Left renal cortex interstitium (tissue), 4 donors: ENCODE measurements at places on chromosomes 1 and 21. TPM values are rescaled to one million over a fixed set of nuclear protein-coding genes. Genes with fewer than 3 reads are reported as not detected.

DNA sequence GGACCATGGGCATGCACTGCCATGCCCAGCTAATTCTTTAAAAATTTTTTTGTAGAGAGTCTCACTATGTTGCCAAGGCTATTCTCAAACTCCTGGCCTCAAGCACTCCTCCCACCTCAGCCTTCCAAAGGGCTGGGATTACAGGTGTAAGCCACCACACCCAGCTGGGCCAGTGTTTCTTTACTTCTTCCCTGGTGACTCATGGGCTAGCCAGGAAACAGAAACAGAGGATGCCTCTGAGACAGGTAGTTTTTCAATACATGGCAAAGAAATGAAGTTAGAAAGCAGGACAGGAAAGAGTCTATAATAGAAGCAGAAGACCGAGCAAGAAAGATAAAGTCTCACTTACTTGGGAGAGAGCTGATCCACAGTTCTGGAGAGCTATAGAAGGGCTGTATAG is 7.6 kb upstream of the C1orf74 start:
- DNase-seq = no peak

The HMCN1 gene
- 52.5 TPM for polyA plus RNA-seq

- DNase-seq = no peak
Observed at GRCh38 chr1:14263225-14263624, 335.3 kb upstream of the KAZN start.

DNA sequence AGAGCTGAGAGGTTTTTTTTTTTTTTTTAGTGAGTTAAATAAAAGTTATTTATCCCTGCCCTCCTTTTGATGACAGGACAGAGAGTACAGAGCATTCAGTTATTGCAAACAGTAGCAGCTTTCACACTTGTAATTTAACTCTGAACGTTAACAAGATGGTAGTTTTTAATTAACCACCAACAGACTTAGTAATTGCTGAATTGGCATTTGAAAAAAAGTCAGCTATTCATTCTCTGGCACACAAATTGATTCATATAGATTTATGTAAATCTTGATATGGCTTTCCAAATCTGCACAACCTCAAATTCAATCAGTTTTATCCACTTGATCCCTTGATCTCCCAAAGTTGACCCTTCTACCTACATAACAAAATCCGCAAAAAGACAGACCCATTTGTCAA is 918 bp downstream of the LEMD1 start:
- DNase-seq = no peak

GRCh38 chr1:23163395-23163794 is 5.3 kb downstream of the LUZP1 start:
- no peak for DNase-seq

DNA sequence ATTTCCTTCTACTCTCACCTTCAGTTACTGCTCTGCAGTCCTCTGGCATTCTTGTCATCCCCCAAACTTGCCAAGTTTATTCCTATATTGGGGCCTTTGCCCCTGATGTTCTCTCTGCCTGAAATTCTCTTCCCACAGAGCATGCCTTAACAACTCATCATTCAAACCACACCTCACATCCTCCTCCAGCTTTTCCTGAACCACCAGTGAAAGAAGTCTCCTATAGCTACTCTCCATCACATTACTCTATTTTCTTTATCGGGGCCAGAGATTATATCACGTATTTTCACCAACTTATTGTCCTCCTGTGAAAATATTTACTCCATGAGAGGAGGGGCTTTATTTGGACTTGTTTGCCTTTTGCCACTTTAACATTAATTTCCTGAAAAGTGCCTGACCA is 32.1 kb downstream of the EXTL2 start:
- no peak for DNase-seq

GRCh38 chr1:235075777-235076308 is 52.8 kb downstream of the TOMM20 start:
- DNase-seq = no peak

GRCh38 chr21:45938811-45939520 is 42.6 kb upstream of the COL6A1 start:
- DNase-seq = no peak

GRCh38 chr1:220604926-220605325 is 77.0 kb downstream of the MARK1 start:
- DNase-seq = no peak

GRCh38 chr1:7107109-7107830 is 322.0 kb downstream of the CAMTA1 start:
- DNase-seq = no peak
